ENCODE measurements at places on chromosomes 6 and 20.

GRCh38 chr6:1424306-1424927 lies 35.0 kb downstream of the FOXF2 start:
- DNase-seq, result peak; percentile 50

DNA sequence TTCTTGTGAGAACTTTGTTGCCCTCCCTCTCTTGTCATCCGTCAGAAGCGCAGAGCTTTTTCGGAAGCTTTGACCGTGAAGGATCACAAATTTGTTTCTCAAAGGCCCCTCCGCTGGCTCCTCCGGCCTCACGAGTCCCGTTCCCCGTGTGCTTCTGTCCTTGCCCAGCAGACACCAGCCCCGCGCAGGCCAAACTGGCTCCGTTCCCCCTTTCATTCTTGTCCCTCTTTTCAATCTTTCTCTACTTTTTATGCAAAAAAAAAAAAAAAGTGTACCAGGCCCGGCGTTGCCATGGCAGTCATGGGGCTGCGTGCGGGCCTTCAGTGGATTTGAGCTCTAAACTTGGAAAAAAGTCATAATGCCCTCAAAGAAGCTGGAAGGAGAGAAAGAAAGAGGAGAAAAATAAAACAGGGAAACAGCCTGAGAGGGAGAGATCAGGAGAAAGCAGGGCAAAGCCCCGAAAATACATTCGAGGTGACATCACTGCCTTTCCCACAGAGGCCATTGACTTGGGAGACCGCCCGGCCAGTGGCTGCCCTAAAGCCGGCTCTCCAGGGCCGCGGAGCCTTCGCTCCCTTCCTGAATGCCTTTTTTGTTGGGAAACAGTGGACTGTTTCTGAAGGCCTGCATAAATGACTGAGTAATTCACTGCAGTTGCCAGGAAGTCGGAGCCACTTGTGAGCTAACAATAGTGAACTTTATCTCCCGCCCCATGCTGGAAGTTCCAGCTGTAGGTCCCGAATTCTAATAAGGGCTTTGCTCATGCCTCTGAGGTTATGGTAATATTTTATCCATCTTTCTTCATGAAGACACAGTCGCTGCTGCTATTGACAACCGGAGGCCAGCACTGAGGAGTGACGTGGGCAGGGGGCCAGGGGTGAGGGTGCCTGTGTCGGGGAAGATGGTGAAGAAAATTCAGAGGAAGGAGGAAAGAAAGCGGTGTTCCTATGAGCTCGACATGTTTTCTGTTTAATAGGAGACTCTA lies 670.9 kb downstream of the QKI start:
- DNase-seq, result peak; percentile 66

DNA sequence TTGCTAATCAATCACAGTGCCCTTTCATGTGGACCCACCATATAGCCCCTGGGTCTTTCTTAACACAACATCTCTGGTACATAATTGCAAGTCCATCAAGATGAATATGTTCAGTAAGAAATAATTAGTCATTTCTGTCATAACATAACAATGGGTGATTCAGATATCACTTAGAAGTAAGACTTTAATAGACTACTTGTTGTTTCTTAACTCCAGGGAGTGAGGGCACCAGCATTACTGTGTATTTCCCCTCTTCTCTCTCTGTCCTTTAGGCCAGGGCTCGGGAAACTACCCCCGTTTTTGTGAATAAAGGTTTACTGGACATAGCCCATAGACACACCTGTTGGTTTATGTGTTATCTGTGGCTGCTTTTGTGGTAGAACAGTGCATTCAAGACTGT lies 123.5 kb downstream of the SLC24A3 start:
- DNase-seq, result no peak

- DNase-seq, result no peak
Observed at GRCh38 chr20:9884061-9884460, 45.2 kb upstream of the PAK5 start.

All from fibroblast of skin of right quadriceps (primary cell).